ENCODE measurements at places on chromosomes 2 and 18.
A peak's percentile ranks its signal among the peaks of the same experiment; 100 is the strongest.

DNA sequence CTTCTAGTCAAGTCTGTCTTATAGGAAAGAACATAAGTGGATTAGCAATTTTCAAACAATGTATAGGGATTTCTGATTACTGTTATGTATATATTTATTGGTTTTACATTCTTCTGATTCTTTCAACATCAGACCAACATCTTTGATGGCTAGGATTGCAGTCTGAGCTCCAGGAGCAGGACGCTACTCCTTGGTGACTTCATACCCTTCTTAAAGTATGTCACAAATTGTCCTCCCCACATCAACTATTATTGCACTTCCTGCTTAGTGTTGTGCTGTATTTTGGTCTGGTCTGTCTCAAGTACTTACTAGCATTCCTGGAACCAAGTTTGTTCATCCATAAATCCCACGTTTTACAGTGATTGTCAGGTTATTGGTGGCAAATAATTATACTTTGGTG lies 49.0 kb downstream of the MAP2 start:
- no peak for DNase-seq

GRCh38 chr2:70090706-70091334 lies 3.5 kb downstream of the PCBP1 start:
- no peak for DNase-seq

GRCh38 chr2:193518041-193518817 lies 1323.5 kb upstream of the TMEFF2 start:
- no peak for DNase-seq

DNA sequence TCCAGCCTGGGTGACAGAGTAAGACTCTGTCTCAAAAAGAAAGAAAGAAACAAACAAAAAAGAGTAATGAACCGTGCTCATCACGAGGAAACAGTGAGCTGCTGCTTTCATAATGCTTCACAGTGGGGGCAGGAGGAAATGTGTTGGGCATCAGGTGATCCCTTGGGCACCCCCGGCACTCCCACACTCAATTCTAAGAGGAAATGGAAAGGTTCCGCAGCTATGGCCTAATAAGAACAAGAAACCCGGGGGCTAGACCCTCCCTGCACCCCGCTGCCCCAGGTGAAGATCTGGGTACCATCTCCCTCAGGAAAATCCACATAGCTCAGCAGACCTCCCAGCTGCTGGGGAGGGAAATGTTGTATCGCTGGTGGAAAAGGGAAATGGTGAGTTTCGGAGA lies 118.9 kb downstream of the LPIN1 start:
- no peak for DNase-seq

GRCh38 chr2:108586631-108587030 lies 52.4 kb downstream of the LIMS1 start:
- no peak for DNase-seq

GRCh38 chr18:3530807-3531206 lies 80.8 kb downstream of the TGIF1 start:
- no peak for DNase-seq

- no peak for DNase-seq
These were observed 216.3 kb downstream of the ANAPC1 start for GRCh38 chr2:111667542-111668273.

DNA sequence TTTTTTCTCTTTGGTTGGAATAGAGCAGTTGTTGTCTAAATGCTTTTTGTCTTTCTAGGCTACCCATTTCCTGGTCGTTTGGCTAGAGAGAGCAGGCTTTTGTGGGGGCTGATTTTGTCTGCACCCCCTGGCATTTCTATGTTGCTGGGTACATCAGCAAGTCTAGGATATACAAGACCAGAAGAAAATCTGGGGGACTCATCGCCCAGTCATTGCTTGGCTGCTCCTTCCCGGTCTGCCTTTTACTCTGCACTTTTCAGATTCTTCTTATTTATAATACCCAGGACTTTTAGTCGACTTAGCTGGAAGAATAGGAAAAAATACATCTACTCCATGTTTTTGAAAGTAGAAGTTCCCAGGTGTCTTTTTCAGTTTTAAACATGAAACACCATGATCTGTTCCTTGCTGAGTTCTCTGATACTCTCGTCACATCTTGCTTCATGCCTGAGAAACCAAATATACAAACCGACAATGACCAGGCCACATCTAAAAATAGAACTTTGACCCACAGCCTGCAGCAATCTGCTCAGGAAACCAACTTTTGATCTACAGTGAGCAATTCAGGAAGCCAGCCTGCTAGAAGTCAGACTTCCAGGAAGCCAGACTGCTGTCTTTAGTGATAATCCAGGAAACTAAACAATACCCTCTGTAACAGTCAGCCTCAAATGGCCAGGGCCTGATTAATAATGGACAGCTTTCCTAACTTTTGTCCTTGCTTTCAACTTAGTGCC lies 163.8 kb upstream of the MEX3C start:
- DNase-seq: no peak

- DNase-seq: peak; percentile 44
These were observed 126.3 kb downstream of the ALPK2 start for GRCh38 chr18:58502628-58503027.

- DNase-seq: no peak
These were observed 137.7 kb downstream of the PXDN start for GRCh38 chr2:1606421-1607235.

All from NCI-H1694 treated with DMSO at 0.1 percent for 48 hours (cell line).